ENCODE measurements at places on chromosomes 3 and 15.

DNA sequence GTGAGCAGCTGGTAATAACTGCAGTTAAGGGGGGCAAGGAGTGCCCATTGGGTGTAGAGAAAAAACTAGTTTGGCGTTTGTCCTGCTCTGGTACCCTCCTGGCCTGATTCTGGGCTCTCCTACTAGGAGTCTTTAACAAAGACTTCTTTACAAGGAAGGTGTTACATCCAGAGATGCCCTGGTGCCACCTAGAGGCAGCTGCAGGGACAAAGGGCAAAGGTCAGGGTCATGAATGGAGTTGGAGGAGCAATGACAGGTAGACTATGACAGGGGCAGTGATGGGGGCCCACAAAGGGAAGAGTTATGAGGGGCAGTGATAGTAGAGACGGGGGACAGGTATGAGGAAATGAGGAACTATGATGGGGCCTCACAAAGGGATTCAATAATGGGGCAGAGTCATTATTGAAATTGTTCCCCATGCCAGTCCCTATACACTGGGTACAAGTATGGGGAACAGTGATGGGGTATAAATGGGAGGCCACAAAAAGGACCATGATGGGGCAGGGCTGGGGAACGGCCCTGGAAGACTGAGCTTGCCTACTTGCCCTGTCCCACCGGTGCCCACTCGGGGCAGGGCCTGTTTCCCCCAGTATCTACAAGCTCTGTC lies 7.9 kb downstream of the CCDC71 start:
- no peak for DNase-seq

DNA sequence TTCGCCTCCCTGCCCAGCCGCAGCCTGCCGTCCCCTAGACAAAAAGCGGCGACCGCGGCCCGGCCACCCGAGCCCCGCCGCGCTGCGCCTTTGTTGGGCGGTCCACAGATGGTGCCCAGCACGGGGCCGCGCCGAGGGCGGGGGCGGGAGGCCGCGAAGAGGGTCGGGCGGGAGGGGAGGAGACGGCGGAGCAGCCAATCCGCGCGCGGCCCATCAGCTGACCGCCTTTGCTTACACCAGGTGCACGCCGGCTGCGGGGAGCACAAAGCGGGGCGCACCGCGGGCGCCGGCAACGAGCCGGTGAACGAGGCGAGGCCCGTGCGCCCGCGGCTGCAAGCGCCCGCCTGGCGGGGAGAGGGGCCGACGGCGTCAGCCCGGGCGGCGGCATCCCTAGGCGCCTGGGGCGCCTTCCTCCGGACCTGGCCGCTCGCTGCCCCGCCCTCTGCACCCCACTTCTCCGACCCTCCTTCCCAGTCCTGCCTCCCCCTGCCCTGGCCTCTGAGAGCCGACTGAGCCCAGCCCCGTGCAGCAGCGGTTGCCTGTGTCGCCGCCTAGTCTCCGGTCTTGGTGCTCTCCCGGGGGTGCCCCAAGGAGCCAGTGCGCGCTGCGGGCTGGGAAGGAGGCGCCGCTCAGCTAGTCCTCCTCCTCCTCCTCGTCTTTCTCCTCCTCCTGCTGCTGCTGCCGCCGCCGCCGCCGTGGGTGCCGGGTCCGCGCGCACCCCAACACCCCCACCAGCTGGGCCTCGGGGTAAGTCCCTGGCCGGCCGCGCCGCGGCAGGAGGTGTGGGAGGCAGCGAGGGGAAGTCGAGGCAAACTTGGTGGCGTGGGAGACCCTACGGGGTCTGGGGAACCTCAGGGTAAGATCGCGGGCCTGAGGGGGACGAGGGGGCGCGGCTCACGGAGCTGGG lies at the start of gene LRRN1:
Gene LRRN1 (plus strand): TSS at position 259 of the 907 bp plus-strand sequence. CDS start 45,211 bp downstream, outside the sequence.
- DNase-seq = no peak

DNA sequence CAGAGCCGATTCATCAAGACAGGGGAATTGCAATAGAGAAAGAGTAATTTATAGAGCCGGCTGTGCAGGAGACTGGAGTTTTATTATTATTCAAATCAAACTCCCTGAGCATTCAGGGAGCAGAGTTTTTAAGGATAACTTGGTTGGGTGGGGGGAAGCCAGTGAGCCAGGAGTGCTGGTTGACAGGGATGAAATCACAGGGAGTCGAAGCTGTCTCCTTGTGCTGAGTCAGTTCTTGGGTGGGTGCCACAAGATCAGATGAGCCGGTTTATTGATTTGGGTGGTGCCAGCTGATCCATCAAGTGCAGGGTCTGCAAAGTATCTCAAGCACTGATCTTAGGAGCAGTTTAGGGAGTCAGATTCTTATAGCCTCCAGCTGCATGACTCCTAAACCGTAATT lies 95.4 kb upstream of the CCDC80 start:
- DNase-seq = no peak

- no peak for DNase-seq
Measured at GRCh38 chr3:76365275-76365674, 579.9 kb upstream of the ZNF717 start.

DNA sequence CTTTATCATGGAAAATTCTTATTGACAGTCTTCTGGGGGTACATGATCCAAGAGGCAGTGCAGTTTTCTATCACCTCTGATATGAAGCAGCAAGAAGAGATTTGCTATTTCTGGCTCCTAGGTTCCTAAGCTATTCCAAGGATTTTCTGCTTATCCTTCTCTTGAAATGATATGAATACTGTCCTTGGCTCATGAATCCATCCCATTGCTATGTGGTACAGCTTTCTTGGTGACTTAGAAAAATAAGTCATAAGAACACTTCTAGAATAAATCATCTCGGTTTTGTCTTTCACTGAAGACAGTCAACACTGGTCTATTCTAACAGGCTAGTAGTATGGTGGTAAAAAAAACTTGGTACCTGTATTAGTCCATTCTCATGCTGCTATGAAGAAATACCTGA lies 333.6 kb upstream of the RASGRP1 start:
- DNase-seq = no peak

Measured in cortex of kidney (tissue), 1 donor.